ENCODE measurements at places on chromosomes 4 and X.

DNA sequence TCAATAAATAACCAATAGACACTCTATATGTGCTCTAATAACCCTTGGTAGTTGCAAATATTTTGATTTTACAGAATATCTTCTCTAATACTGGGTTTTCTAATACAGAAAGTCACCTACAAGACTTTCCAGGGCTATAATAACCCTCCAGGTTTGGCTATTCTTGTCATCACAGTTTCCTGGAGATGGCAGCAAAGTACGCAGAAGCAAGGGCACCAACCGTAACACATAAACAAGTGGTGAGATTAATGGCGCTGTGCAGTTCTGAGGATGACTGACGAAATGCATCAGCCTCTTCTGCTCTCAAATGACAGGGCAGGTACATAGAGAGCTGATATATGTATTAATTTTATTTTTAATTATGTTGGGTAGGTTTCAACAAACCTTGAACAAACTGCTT, 122.4 kb downstream of the C4orf33 start:
- no peak for DNase-seq

DNA sequence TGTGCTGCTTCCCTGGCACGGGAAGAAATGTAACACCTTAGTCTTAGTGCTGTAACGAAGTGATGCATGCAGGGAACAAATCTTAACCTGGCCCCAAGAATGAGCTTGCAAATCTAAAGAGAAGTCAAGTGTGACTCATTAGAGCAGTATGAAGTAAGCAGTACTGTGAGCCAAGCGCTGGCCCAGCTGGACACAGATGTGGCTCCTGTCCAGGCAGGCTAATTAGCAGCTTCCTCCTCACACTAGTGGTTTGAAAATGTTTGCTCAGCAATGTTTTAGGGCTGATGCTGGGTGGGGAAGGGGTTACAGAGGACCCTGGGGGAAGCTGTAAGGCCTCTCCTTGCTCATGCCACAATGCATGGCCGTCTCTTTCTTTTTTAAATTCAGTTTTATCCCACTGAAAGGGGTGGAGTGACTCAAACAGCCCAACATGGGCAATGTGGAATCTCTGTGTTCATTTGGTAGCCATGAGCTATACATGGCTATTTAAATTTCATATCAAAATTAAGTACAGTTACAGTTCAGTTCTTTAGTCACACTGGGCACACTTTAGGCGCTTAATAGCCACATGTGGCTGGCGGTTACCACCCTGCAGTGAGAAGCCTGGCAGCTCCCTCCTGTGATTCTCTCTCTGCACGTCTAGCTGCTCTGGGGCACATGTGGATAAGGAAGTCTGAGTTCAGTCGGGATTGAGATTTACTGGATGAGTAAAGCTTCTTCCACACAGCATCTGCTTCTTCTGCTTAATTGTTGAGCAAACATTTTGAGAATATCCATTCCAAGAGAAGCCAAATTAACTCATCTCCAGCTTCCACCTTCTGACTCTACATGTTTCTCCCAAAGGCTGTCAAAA, 48.8 kb downstream of the MAP7D2 start:
- DNase-seq: no peak

GRCh38 chrX:119942831-119943184, 743 bp downstream of the NKAP start:
- no peak for DNase-seq

GRCh38 chr4:139826426-139826825, 160.8 kb downstream of the MGST2 start:
- no peak for DNase-seq

DNA sequence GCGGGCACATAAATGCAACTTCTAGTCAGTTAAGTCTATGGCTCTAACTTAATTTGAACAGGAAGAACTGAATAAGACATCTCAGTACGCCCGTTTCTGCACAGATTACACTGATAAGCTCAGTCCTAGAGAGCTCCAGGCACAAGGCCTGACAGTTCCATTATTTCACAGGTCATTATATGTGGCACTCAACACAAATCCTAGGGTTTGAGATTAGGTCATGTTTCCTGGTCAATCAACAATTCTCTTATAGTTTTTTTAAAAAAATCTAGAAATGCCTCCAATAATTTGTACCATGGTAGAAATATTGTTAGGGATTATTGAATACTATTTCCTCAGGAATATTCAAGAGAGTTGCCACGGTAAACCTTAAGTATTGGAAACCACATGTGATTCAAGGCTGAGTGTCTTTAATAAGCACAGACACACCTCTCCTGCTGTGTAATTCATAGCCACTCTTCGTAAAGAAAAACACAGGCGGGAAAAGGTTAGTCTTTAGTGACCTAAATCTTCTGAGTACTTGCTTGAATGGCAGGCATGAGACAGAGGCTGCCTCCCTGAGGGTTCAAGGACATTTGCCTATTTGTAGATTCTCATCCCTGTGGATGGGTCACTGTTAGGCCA, 342.9 kb upstream of the ADGRL3 start:
- DNase-seq: no peak

DNA sequence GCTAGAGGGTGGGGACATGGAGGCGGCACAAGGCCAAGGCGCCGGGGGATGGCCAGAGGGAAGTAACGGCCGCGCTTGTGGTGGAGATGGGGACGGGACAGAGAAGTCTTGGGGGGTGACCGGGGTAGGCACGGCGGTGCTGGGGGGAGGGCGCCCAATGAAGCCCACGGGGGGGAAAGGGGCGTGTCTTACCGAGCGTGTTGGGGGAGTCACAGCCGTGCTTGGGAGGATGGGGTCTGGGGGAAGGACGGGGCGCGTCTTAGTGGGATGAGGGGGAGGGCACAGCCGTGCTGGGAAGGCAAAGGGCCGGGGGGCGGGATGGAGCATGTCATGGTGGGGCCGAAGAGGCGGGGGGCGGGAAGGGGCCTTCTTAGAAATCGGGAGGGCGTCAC, 952 bp downstream of the ARSD start:
- no peak for DNase-seq

- no peak for DNase-seq
Measured at GRCh38 chr4:162322054-162322453, 158.3 kb upstream of the FSTL5 start.

DNA sequence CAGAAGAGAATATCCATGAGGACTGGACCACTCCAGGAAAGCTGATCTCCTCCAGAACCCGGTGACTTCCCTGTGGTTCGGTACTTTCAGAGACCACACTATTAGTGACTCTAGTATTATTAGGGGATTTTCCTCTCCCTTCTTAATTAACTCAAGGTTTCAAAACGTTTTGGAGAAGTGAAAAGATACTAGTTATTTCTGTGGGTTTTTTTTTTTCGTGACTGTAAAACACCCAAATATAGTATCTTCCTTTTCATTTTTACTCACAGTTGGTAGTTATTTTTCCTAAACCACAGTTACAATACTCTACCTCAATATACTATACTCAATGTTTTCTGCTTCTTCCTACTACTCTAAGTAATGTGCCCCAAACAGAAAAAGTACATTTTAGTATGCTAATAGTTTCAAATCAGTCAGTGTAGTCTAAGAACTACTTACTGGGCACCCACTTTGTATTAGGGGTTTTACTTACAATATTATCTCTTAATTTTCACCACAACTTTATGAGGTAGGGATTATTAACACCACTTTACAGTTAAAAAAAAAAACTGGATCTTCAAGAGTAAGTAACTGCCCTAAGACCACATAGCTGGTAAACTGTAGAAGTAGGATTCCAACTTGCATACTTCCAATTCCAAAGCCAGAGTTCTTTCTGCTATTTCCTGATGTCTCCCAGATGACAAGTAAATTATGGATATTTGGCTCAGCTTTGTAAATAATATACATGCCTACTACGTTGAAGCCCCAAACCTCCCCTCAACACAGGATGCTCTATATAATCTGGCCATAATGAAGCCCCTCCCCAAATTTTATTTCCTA, 45.0 kb downstream of the SLC9A7 start:
- no peak for DNase-seq

GRCh38 chr4:48321312-48321711, 20.0 kb upstream of the SLAIN2 start:
- DNase-seq: no peak
